Glutamatergic neuron (in vitro differentiated cells): ENCODE measurements at places on chromosomes 7 and 10. TPM values are rescaled to one million over a fixed set of nuclear protein-coding genes. Genes with fewer than 3 reads are reported as not detected.

The LLCFC1 gene
- total RNA-seq = not detected

The CYP2C19 gene
- not detected for total RNA-seq

- no peaks in the 10 kb centered on the region for H3K4me1 ChIP-seq
- no peak overlapping the region for H3K27ac ChIP-seq
- no peaks in the 10 kb centered on the region for H3K36me3 ChIP-seq
Measured at GRCh38 chr7:77917500-77918262, 119.1 kb downstream of the PHTF2 start.

The OR2A2 gene
- not detected for total RNA-seq

The EXOC4 gene
- total RNA-seq = 73.8 TPM

- H3K27ac ChIP-seq = no peak overlapping the region
- peaks cover 5% of the 10 kb centered on the region for H3K36me3 ChIP-seq
- H3K27me3 ChIP-seq = no peaks in the 10 kb centered on the region
Measured at GRCh38 chr7:143305423-143306070, 10.4 kb upstream of the CLCN1 start.

- DNase-seq = no peak
- peaks cover 11% of the 10 kb centered on the region for H3K27me3 ChIP-seq
- H3K4me3 ChIP-seq = no peak overlapping the region
Measured at GRCh38 chr7:101630591-101630990, 1.5 kb upstream of the MYL10 start.

- no peak overlapping the region for H3K27ac ChIP-seq
- no peak for DNase-seq
- no peaks in the 10 kb centered on the region for H3K27me3 ChIP-seq
- H3K4me1 ChIP-seq = peaks cover 4% of the 10 kb centered on the region
- no peak overlapping the region for H3K4me3 ChIP-seq
- no peaks in the 10 kb centered on the region for H3K36me3 ChIP-seq
Measured at GRCh38 chr7:134619627-134620331, 26.9 kb upstream of the BPGM start.

DNA sequence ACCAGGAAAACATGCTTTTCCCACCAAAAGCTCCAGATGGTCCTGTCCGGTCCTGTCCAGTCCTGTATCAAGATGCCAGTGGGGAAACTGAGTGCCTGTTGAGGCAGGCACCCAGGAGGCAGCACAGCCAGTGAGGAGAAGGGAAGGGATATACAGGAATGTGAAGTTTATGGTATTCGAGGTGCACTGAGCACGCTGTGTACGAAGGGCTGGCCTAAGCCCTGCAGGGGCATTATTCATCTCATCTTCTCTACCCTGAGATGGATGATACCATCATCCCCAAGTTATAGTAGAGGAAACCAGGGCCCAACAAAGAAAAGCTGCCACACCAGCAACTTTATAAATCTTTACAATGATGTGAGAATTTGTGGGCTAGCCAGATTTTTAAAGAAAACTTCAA is 23.4 kb upstream of the FXYD4 start:
- H3K4me1 ChIP-seq = peaks cover 4% of the 10 kb centered on the region
- no peaks in the 10 kb centered on the region for H3K27me3 ChIP-seq
- no peak for DNase-seq
- no peak overlapping the region for H3K27ac ChIP-seq
- H3K4me3 ChIP-seq = no peak overlapping the region

GRCh38 chr7:91285696-91286355 is 21.6 kb downstream of the FZD1 start:
- H3K4me1 ChIP-seq = peaks cover 11% of the 10 kb centered on the region
- no peaks in the 10 kb centered on the region for H3K36me3 ChIP-seq
- H3K27me3 ChIP-seq = peaks cover 2% of the 10 kb centered on the region
- H3K27ac ChIP-seq = no peak overlapping the region
- H3K4me3 ChIP-seq = no peak overlapping the region

DNA sequence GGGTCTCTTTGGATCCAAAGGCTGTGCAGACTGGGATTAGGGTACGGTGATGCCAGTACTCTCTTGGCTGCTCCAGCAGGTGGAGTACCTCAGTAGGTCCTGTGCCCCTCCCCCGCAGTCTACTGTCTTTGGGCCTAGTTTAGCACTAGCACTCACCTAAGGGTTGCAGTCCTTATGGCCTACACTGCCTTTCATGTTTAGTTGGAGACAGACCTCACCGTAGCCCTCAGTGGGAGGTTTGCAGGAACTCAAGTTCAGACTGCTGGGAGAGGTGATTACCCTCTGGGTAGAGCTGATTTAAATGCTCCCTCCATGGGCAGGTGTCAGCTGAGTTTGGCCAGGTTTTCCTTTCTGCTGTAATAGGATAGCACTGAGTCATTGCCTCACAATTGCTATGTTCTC is 210.8 kb upstream of the TMEM196 start:
- H3K27ac ChIP-seq = no peak overlapping the region
- no peak overlapping the region for H3K4me3 ChIP-seq
- no peaks in the 10 kb centered on the region for H3K27me3 ChIP-seq
- no peaks in the 10 kb centered on the region for H3K36me3 ChIP-seq

GRCh38 chr10:27699776-27700175 is 45.8 kb downstream of the MKX start:
- no peak overlapping the region for H3K27ac ChIP-seq
- no peaks in the 10 kb centered on the region for H3K36me3 ChIP-seq
- peaks cover 2% of the 10 kb centered on the region for H3K27me3 ChIP-seq
- no peak overlapping the region for H3K4me3 ChIP-seq

- no peak for DNase-seq
- H3K4me1 ChIP-seq = peaks cover 9% of the 10 kb centered on the region
- no peak overlapping the region for H3K27ac ChIP-seq
- H3K27me3 ChIP-seq = peaks cover 6% of the 10 kb centered on the region
- no peaks in the 10 kb centered on the region for H3K36me3 ChIP-seq
Measured at GRCh38 chr10:123359539-123359938, 205.3 kb downstream of the BUB3 start.

The OR2A42 gene
- not detected for total RNA-seq

GRCh38 chr7:159114981-159115380 is 29.7 kb downstream of the VIPR2 start:
- H3K4me1 ChIP-seq = peaks cover 8% of the 10 kb centered on the region
- no peak for DNase-seq
- H3K27ac ChIP-seq = no peak overlapping the region
- H3K36me3 ChIP-seq = no peaks in the 10 kb centered on the region
- H3K27me3 ChIP-seq = peaks cover 2% of the 10 kb centered on the region

GRCh38 chr7:2843711-2844152 is 376 bp downstream of the GNA12 start:
- H3K4me1 ChIP-seq = peaks cover 22% of the 10 kb centered on the region
- peaks cover 7% of the 10 kb centered on the region for H3K27me3 ChIP-seq
- H3K4me3 ChIP-seq = peak overlapping the region; percentile 69
- H3K36me3 ChIP-seq = peaks cover 8% of the 10 kb centered on the region
- H3K27ac ChIP-seq = no peak overlapping the region
- peak; percentile 50 for DNase-seq

- peaks cover 7% of the 10 kb centered on the region for H3K27me3 ChIP-seq
- no peak overlapping the region for H3K4me3 ChIP-seq
- no peaks in the 10 kb centered on the region for H3K36me3 ChIP-seq
- no peak overlapping the region for H3K27ac ChIP-seq
- no peaks in the 10 kb centered on the region for H3K4me1 ChIP-seq
Measured at GRCh38 chr7:105611856-105612775, 30.8 kb upstream of the EFCAB10 start.

GRCh38 chr10:71812913-71813590 is 38.0 kb downstream of the PSAP start:
- H3K27me3 ChIP-seq = peaks cover 24% of the 10 kb centered on the region
- H3K27ac ChIP-seq = peak overlapping the region; percentile 72
- H3K4me3 ChIP-seq = peak overlapping the region; percentile 61
- peaks cover 3% of the 10 kb centered on the region for H3K36me3 ChIP-seq
- H3K4me1 ChIP-seq = peaks cover 7% of the 10 kb centered on the region

The VSTM2A gene
- 24.1 TPM for total RNA-seq

- H3K27me3 ChIP-seq = peaks cover 7% of the 10 kb centered on the region
- peaks cover 3% of the 10 kb centered on the region for H3K4me1 ChIP-seq
Measured at GRCh38 chr7:924541-925231, 29.8 kb downstream of the ADAP1 start.

DNA sequence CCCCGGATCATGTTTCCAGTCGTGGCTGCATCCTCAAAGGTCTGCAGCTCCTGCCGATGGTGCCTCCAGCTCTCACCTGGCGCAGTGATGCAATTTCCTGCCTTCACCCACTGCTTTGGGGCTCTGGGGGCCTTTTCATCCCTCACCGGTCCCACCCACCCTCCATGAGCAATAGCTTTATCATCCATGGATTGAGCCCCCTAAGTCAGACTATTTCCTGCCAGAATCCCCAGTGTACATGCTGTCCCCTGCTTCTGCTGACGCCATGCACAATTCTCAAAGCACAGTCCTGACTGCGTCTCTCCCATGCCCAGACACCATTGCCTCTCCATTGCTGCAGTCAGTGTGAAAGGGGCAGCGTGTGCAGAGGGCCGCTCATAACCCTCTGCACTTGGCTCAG is 49.7 kb downstream of the FAM241B start:
- no peak for DNase-seq
- peaks cover 11% of the 10 kb centered on the region for H3K27me3 ChIP-seq
- peaks cover under 1% of the 10 kb centered on the region for H3K4me1 ChIP-seq
- no peaks in the 10 kb centered on the region for H3K36me3 ChIP-seq
- no peak overlapping the region for H3K4me3 ChIP-seq

The CALN1 gene
- total RNA-seq = 3.5 TPM

DNA sequence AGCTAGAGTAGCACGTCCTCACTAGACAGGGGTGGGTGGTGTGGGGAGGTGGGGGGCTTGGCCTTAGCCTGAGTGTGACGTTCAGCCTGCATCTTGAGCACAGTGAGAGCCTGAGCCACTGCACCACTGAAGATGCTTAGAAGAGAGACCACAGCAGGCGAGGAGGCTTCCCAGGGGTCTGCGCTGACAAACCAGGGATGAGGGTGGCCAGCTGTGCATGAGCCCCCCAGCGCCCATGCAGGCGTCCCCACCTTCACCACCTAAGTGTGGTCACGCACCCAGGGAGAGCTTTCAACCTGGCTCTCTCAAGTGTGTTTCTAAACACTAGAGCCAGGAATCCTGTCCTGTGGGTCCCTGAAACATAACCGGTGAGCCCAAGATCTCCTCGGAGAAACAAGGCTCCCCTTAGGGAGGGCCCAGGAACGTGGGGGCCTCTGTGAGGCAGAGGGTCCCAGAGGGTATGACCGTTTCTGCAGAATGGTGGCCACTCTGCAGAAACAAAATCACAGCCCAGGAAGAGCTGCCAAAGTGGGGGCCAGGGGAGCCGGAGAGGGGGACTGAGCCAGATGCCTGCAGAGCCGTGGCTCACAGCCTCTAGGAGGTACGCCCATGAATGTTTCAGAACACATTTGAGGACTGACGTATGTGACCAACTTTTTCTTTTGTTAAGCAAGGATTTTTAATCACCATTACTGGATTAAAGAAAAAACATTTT is 85.2 kb upstream of the INSIG1 start:
- no peak overlapping the region for H3K27ac ChIP-seq
- H3K27me3 ChIP-seq = peaks cover 3% of the 10 kb centered on the region
- peak; percentile 1 for DNase-seq
- H3K4me3 ChIP-seq = no peak overlapping the region
- H3K36me3 ChIP-seq = peaks cover 4% of the 10 kb centered on the region
- H3K4me1 ChIP-seq = no peaks in the 10 kb centered on the region

The GTPBP10 gene
- total RNA-seq = 18.7 TPM

DNA sequence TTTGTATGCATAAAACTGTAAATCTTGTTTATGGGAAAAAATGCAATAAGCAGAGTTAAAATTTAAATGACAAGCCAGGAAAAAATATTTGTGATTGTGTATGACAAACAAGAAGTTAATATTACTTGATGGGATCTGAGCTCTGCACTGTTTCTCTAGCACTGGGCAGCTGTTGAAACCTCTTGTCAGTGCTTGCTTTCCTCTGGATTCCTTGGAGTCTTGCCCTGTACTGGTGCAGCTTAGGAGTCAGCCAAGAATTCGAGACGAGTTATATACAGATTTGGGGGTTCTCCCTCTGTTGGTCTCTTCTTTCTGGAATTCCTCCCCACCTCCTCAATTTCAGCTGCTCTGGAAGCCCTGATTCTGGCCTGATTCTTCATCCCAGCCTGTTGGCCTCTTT is 24.3 kb upstream of the OPN4 start:
- no peaks in the 10 kb centered on the region for H3K4me1 ChIP-seq
- H3K27me3 ChIP-seq = peaks cover 3% of the 10 kb centered on the region
- DNase-seq = no peak
- no peak overlapping the region for H3K27ac ChIP-seq

DNA sequence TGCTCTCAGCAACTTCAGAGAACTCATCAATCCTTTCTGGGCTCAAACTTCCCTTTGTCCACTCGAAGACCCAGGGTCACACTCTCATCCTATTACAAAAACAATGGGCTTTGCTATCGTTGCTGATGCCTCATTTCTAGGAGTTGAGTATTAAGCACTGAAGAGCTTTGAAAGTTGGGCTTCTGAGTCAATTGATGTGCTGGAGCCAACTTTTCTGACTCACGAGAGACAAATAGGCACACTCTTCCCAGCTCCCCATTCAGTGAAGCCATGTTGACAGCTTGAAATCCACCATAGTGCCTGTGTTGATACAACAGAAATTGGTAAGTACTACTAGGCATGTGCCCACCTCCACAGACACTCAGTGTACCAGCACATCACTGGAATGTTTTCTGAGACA is 97.5 kb upstream of the PRSS58 start:
- no peak overlapping the region for H3K27ac ChIP-seq
- no peak overlapping the region for H3K4me3 ChIP-seq
- H3K4me1 ChIP-seq = peaks cover 17% of the 10 kb centered on the region
- H3K27me3 ChIP-seq = no peaks in the 10 kb centered on the region
- no peak for DNase-seq

DNA sequence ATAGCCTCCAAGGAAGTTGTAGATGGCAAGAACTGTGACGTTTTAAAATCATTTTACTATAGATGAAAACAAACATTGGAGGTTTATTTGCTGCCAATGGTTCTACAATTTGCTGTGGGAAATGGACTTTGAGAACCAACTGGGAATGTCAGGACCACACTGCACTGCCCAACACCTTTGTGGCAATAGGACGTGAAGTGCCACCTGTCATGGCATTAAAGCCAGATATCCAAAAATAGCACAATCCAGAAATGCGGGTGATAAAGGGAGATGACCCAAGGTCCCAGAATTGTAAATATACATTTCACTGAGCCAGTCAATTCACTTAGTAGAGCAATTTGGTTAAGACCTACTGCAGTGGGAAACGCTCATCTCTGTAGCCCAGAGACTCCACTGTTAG is 116.4 kb downstream of the MPP7 start:
- no peak overlapping the region for H3K4me3 ChIP-seq
- H3K27me3 ChIP-seq = peaks cover 2% of the 10 kb centered on the region
- DNase-seq = no peak

DNA sequence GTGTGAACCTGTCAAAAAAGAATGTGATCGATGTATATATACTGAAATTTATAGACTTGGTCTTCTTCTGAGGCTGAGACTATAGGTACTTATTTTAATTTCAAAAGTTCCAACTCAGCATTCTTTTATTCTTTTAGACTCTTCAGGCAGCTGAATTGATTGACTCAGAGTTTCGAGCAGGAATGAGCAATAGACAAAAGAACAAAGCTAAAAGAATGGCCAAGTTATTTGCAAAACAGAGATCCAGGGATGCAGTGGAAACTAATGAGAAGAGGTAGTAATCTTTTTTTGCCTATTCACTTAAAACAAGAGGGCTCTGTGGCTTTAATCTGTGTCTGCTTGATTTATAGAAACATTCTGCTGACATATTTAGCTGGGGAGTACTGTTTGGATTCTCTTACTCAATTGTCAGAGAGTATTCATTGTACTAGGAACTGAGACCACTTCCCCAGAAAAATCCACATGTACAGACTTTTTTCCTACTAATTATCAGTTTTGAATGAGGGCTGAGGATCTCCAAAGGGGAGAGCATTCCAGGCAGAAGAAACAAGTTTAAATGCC is 30.1 kb downstream of the BTAF1 start:
- no peak for DNase-seq
- H3K27ac ChIP-seq = no peak overlapping the region
- no peak overlapping the region for H3K4me3 ChIP-seq
- H3K27me3 ChIP-seq = no peaks in the 10 kb centered on the region
- no peaks in the 10 kb centered on the region for H3K36me3 ChIP-seq
- no peaks in the 10 kb centered on the region for H3K4me1 ChIP-seq
